Stimulated activated CD4-positive, alpha-beta T cell treated with anti-CD3 and anti-CD28 coated beads, Interleukin-2, amount 100 ng/mL, for 24 hours (primary cell): ENCODE measurements at places on chromosomes 12 and 14.

DNA sequence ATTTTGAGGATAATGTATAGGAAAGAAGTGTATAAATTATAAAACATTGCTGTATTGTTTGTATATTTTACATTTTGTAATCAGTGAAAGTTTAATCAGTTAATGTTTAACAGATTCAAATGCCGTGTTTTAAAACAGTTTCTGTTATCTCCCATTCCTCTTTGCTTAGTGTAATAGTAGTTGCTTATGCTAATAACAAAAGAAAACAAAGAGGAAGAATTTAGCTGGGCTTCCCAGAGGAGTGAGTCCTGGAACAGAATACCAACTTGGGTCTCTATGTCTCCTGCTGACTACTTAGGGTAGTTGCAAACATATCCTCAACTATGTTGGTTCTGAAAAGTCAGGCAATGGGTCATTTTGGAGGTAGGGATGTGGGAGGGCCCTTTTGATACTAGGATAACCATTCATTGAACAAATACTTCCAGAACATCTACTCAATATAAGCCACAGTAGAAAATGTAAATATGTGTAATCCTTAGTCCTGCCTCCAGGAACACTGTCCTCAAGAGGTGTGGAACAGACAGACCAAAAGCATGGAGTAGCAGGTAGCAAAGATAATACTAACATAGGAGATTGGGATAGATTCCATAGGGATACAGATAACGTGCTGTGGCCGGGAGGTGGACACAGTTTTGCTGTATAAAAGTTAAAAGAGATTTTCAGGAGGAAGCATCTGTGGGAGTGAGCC lies 36.1 kb upstream of the EVL start:
- DNase-seq: no peak

- no peak for DNase-seq
Measured at GRCh38 chr12:104354167-104354867, 50.8 kb downstream of the EID3 start.

DNA sequence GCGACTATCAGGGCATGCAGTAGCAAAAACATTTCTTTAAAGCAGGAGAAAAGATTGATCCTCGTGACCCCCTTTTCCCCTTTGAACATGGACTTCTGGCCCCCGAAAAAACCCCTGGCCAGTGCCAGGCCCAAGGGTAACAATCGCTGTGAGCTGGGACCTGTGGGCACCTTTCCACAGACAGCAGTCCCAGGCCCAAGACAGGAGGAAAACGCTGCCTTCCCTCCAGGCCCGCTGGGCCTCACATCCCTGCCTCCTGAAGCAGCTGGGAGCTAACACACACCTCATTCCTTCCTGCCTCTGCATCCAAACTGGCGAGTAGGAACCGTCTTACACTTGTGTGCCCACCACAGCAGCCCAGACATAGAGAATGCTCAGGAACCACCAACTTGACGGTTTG lies 1.2 kb downstream of the VWF start:
- no peak for DNase-seq

DNA sequence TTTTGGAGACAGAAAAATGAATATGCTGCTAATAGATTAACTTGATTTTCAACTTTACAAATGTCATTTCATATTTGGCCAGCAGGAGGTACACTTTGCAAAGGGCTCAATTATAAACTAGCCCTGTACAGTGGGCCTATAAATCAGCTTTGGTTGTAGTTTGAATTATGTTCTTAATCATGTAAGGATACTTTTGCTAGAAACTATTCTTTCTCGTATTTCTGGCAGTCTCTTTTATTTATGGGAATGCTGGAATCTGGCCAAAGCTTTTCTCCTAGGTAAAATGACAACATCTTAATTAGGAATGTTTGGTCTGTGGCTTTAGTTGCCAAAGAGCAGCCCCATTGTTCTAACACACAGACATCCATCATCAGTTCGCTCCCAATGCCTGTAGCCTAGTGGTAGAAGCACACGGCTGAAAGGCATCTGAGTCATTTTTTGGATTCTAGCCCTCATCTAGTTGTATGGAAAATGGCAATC lies 1322.3 kb upstream of the SEL1L start:
- DNase-seq: no peak

- DNase-seq: no peak
Measured at GRCh38 chr12:77723308-77723707, 107.4 kb upstream of the NAV3 start.

DNA sequence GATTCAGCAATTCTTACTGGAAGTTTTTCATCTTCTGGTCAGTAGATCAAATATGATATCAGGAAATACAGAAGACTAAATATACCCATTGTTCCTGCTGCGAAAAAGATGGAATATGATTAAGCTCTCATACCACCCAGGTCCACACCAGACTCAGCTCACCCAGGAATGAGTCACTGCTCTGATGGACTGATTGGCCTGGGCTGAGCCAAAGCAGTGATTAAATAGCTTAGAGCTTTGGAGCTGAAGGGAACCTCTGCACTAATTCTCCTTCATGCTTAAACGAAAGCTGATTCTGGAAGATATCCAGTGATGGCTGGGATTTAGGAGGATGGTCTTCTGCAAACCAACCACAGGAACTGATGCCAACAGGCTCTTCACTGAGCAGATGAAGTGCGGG lies 62.0 kb upstream of the SYT1 start:
- DNase-seq: no peak

DNA sequence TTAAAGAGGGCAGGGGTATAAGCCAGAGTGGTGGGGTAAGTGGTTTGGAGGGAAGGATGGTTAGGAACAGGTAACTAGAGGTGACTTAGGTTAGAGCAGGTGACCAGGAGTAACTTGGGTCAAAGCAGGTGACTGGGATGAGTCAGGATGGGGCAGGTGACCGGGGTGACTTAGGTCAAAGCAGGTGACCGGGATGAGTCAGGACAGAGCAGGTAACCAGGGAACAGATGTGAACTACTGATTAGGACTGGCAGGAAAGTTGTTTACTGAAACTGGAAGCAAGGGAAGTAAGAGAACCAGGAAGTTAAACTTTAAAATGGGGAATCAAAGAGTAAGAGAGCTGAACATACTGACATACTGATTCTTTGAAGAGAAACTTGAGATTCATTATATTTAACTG lies 57.4 kb downstream of the FSCB start:
- no peak for DNase-seq

DNA sequence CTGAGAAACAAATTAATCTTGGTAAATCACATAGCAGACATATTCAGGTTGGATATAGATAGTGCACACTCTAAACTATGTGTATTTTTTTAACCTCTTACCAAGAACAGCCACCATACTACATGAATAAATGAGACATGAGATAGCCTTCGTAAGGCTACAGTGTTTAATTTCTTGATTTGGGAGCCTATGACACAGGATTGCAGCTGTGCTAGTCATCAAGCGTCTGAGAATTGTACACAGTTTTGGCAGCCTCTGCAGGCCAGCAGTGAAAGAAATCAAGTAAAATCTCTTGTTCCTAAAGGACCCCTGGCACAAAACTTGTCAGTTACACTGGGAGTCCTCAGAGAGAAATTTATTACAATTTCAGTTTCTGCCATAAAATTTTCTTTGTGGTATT lies 236.1 kb downstream of the C12orf50 start:
- no peak for DNase-seq

DNA sequence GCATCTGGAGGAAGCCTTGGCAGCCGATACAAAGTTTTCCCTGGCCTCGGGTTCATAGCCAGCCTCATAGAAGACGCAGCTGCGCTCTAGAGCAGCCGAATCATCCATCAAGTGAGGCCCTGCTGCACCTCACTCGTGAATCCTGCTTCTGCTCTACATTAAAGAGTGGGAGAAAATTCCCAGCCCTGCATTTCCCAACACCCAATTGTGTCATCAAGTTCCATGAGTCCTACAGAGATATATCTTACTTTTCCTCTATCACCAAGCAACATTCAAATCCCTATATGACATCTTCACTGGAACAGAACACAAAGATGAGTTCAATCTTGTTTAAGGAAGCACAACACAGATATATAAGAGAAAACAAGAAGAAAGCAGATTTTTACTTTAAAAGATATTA lies 139.3 kb downstream of the TTC7B start:
- DNase-seq: no peak

- DNase-seq: no peak
Measured at GRCh38 chr12:123522164-123522563, 11.4 kb downstream of the RILPL1 start.
